ENCODE measurements at places on chromosomes 1 and 21.

DNA sequence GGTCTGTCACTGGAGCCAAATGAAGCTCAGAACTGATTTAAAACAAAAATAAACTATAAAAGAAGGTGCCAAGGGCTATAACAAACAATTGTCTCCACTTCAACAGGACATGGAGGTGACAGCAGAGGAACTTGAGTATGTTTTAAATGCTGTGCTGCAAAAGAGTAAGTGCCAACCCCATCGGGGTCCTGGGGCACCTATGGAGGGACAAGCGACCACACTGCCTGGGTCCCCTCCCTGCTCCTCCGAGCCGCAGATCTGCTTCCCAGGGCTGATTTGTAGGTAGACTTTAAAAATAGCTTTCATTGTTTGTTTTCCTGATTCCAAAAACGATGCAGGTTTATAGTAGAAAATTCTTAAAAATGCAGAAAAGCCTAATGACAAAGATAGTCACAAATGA is 42.8 kb downstream of the CAPN9 start:
- DNase-seq: no peak

DNA sequence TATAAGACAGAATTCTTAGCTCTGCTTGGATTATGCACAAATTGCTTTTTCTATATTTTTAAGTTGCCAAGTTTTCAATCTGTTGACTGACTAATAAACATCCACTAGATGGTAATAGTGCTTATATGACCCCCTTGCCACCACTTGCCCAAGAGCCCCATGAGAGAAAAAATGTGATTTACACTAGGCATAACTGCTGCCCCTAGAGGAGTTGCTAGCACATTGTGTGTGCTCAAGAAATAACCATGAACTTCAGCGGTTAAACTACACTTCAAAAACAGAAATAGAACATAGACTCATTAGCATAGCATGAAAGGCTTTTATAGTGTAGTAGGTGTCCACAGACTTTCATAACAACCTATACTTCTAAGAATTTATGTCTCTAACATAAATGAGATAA is 61.4 kb downstream of the BRINP3 start:
- no peak for DNase-seq

GRCh38 chr1:212315907-212316306 is 30.7 kb downstream of the PPP2R5A start:
- DNase-seq: no peak

- DNase-seq: no peak
Measured at GRCh38 chr1:17621691-17622090, 82.2 kb downstream of the ARHGEF10L start.
